Foreskin fibroblast (primary cell): ENCODE measurements at places on chromosomes 16 and 17.

- DNase-seq: no peak
Observed at GRCh38 chr16:77191259-77191969, 424 bp downstream of the MON1B start.

DNA sequence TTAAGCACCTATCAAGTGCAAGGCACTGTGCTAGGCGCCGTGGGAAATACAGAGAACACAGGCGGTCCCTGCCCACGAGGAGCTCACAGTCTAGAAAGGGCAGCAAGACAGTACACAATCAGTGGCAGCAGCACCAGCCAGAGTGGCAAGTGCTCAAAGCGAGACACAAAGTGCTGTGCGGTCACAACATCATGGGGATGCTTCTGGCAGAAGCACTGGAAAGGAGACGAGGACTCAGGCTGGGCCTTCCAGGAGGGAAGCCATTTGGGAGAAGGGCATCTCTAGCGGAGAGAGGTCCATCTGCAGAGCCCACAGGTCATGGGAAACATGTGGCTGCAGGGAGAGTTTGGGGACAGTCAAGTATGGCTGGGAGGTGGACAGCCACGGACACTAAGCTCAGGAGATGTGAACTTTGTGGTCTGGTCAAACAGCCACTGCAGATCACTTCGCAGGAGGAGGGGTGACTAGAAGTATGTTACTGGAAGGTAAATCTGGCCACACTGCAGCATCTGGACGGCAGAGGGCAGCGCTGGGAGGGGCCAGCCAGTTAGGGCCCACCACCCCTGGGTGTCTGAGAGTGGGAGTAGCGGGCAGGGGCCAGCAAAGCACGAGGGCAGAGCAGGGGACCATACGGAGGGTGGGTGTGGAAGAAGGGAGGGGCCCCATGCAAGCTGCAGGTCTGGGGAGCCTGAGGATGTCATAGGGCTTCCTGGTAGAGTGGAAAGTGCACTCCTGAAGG, 71.1 kb downstream of the N4BP1 start:
- DNase-seq: peak; percentile 31

- DNase-seq: no peak
Observed at GRCh38 chr16:66692341-66692740, 4.2 kb downstream of the CMTM4 start.

DNA sequence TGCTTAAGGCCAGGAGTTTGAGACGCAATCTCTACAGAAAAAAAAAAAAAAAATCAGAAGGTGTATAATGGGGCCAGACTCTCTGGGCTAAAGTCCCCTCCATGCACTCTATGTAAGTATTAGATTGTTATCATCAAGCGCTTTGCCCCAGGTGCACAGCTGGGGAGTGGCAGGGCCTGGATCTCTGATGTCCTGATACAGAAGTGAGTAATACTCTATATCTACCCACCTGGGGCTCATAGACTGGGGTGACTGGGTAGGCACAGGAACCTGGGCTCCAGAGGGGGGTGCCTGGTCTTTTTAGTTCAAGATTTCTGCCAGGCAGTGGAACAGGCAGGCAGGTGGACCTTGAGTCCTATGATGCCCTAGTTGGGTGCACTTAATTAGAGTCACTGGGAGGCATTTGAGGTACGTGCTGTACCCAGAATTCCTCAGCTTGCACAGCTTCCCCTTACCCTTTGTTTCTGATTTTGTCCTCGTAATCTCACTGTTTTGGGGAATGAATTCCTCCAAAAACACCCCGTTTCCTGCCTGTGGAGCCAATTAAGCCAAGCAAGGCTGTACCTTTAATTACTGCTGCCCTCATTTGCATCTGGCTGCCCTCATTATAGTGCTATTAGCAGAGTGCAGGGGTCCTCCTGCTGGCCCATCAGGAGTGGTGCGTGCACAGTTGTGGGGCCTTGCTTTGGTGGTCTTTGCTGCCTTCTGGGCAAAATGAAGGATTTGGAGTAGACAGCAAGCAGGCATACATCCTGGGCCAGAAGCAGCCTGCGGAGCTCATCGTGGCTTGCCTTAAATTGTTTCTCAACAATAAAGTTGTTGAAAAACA, 239.0 kb downstream of the SNX29 start:
- no peak for DNase-seq

GRCh38 chr17:59914274-59914854, 21.4 kb downstream of the RPS6KB1 start:
- no peak for DNase-seq

- peak; percentile 93 for DNase-seq
Observed at GRCh38 chr16:58000706-58001676, at the start of gene USB1. Gene USB1, plus strand, starts transcription at chr16:58001407. Its CDS starts 77 bp downstream, at chr16:58001484.

DNA sequence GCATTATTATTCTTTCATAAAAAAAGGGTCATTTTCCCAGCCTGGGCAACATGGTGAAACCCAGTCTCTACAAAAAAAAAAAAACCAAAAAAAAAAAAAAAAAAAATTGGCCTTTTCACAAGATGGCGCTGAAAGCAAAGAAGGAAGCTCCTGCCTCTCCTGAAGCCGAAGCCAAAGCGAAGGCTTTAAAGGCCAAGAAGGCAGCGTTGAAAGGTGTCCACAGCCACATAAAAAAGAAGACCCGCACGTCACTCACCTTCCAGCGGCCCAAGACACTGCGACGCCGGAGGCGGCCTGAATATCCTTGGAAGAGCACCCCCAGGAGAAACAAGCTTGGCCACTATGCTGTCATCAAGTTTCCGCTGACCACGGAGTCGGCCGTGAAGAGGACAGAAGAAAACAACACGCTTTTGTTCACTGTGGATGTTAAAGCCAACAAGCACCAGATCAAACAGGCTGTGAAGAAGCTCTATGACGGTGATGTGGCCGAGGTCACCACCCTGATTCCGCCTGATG, 4.9 kb upstream of the PGAP6 start:
- DNase-seq: peak; percentile 17

GRCh38 chr16:22627043-22627442, 116.4 kb downstream of the NPIPB5 start:
- DNase-seq: no peak

DNA sequence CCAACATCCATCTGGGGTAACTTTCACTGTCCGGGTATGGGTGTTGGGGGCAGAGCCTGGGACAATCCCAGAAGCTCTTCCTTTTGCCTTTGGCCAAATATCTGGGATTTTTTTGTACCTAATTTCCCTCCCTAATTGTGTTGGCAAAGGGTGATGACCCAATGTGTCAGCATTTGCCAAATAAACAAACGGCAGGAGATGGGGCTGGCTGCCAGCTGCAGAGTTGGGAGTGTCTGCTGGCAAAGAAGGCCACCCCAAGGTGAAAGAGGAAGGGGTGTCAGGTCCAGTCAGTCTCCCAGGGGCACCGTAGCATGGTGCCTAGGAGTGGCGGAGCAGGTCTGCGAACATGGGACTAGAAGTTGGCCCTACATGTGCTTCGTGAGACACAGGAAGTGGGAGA, 73.0 kb downstream of the SLC6A2 start:
- peak; percentile 21 for DNase-seq

DNA sequence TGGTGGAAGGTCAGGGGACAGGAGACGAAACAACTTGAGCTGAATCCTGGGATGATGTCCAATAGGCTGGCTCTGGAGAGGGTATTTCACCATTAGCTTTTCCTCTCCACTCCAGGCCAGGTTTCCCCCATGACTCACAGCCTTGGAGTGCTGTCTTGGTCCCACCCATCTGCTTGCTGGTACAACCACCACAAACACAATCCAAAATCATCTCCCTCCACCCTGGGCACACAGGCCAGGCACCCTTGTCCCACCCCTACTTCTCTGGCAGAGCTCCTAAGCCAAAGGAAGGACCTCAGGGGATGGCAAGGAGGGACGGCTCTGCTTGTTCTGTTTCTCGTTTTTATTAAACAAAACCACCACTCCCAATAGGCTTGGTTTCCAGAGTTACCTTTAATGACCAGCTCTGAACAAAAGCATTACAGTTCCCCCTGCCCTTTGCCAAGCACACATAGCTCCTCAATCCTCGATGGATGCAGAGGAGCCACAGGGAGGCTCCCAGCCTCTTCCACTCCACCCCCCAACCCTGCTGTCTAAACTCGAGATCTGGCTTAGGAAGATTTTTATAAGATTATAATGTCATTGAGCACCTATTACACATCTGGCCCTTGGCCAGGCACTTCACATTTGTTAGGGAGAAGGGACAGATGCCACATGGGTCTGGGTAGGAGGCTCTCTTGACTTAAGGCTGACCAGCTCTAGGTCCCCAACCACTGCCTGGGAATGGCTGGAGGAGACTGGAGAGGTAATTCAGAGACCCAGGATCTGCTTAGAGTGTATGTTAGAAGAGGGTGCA, 13.3 kb downstream of the CAVIN1 start:
- peak; percentile 95 for DNase-seq

- no peak for DNase-seq
Observed at GRCh38 chr16:71565812-71566700, 10.8 kb downstream of the TAT start.
